Spinal cord (tissue), 10 donors: ENCODE measurements at places on chromosomes 13 and 19. TPM values are rescaled to one million over a fixed set of nuclear protein-coding genes. Genes with fewer than 3 reads are reported as not detected.

DNA sequence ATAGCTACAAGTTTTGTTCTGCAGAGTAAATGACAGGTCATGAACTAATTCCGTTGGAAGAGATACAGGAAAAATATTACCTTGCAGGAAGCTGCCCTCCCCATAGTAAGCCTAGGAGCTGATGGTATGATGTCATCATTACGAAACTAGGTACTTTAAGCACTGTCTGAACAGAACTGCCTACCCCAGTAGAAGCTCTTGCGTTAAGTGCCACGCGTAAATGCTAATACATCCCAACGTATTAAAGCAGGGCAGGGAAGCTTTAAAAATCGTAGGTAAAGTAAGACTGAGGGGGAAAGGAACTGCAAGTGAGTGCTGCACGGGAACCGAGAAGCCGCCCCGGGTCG, 572 bp downstream of the UGGT2 start:
- peak overlapping the region; percentile 57 for H3K27ac ChIP-seq
- H3K4me1 ChIP-seq: peaks cover 4% of the 10 kb centered on the region
- no peaks in the 10 kb centered on the region for H3K27me3 ChIP-seq
- H3K36me3 ChIP-seq: no peaks in the 10 kb centered on the region

DNA sequence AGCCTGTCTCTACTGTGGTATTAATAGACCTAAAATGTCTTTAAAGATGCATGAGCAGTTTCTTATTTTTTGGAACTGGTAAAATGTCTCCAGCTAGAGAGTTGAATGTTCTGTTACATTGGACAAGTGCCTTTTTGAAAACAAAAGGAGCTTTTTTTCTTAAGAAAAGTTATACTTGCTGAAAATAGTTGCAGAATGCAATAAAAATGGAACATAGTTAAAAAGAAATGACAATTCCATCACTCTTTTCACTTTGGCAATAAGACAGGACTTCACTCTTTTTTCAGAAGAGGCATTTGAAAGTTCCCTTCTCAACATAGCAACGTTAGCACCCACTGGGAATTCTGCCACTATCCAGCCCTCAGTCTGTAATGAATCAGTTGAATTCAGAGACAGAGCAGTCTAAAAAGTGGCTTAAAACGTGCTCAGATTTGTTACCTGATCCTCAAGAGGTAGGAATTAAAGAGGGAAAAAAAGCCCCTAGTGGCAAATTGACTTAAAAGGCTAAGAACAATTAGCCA, 10.1 kb downstream of the RGCC start:
- no peak overlapping the region for H3K4me3 ChIP-seq
- peak overlapping the region; percentile 36 for H3K27ac ChIP-seq
- peaks cover 27% of the 10 kb centered on the region for H3K4me1 ChIP-seq

GRCh38 chr19:29482855-29483640, 42.7 kb upstream of the VSTM2B start:
- no peak overlapping the region for H3K27ac ChIP-seq
- H3K4me1 ChIP-seq: peaks cover 3% of the 10 kb centered on the region
- H3K4me3 ChIP-seq: no peak overlapping the region

- no peaks in the 10 kb centered on the region for H3K27me3 ChIP-seq
- H3K27ac ChIP-seq: no peak overlapping the region
- peak overlapping the region; percentile 53 for H3K4me3 ChIP-seq
- peaks cover 18% of the 10 kb centered on the region for H3K36me3 ChIP-seq
Observed at GRCh38 chr19:3555653-3556422, 1.5 kb downstream of the MFSD12 start.

DNA sequence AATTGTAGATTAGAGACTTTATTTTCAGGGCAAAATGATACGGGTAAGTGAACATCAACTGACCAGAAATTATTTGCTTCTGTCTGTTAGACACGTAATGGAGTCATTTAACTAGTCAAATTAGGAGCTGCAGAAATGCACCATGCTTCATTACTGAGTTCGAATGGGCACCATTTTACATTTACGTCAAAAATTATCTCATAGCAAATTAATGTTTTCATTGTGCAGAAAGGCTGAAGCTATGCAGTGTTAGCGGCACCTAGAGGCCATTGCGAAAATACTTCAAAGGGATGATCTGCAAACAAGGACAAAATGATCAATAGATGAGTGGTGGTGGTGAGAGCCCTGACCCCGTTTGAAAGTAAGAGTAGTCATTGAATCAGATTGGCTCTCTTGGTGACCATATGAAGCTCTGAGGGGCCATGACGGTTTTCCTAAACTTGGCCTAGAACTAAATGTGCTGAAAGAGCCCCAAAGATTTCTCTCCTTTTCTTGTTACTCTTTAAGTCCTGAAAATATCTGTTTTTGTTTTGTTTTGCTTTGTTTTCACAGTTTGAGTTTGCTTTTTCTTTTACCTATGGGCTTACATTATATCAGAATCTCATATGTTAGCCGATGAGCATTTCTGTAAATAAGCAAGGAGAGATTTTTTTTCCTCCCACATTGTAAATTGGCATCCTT, 277.9 kb downstream of the ZNF536 start:
- DNase-seq: peak; percentile 73
- H3K4me1 ChIP-seq: peaks cover 16% of the 10 kb centered on the region
- no peak overlapping the region for H3K4me3 ChIP-seq
- H3K27me3 ChIP-seq: no peaks in the 10 kb centered on the region

GRCh38 chr13:77508959-77509620, 26.4 kb upstream of the SCEL start:
- no peaks in the 10 kb centered on the region for H3K27me3 ChIP-seq
- no peak overlapping the region for H3K4me3 ChIP-seq
- H3K27ac ChIP-seq: no peak overlapping the region
- no peaks in the 10 kb centered on the region for H3K4me1 ChIP-seq
- DNase-seq: no peak

DNA sequence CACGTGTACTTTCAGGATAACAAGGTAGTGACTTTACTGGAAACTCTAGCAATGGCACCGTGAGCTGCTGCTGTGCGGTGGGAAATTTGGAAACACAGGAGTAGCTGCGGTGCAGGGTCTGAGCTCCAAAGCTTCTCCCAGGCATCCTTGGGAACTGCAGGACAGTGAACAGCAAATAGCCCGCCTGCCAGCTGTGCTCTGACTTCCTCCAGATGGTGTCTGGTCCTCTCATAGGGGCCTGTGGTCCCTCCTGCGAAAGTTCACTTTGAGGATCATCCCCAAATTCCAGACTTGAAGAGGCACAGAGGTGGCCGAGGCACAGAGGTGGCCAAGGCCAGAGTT, 287.3 kb upstream of the MAB21L1 start:
- H3K27ac ChIP-seq: no peak overlapping the region
- H3K4me3 ChIP-seq: no peak overlapping the region
- DNase-seq: no peak
- no peaks in the 10 kb centered on the region for H3K27me3 ChIP-seq

DNA sequence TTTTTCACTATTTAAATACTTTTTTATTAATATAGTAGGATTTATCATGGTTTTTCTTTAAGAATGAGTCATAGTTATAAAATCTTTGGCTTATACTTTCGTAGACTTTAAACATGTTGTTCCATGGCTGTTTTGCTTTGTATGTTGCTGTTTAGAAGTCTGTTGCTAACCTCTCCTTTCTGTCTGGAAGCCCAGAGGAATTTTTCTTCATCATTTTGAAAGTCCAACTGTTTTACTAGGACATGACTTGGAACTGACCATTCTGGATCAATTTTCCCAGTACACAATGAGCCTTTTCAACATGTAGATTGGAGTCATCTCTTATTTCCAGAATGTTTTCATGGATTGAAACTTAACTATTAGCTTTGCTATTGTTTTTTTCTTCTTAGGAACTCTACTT, 7.9 kb downstream of the CAB39L start:
- DNase-seq: no peak
- peaks cover 3% of the 10 kb centered on the region for H3K36me3 ChIP-seq
- H3K27ac ChIP-seq: no peak overlapping the region
- no peak overlapping the region for H3K4me3 ChIP-seq

DNA sequence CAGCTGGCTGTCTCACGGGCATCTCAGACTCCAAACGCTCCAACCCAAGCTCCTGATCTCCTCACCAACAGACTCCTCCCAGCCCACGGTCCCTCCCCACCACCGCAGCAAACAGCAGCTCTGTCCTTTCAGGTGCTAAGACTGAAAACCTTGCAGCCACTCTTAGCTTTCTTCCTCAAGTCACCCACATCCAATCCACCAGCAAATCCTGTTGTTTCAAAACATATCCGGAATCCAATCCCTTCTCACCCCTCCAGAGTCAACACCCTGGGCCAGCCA, 20.8 kb downstream of the C19orf81 start:
- peaks cover 36% of the 10 kb centered on the region for H3K36me3 ChIP-seq
- peaks cover 7% of the 10 kb centered on the region for H3K4me1 ChIP-seq
- H3K27me3 ChIP-seq: peaks cover 25% of the 10 kb centered on the region
- no peak overlapping the region for H3K27ac ChIP-seq
- DNase-seq: no peak

DNA sequence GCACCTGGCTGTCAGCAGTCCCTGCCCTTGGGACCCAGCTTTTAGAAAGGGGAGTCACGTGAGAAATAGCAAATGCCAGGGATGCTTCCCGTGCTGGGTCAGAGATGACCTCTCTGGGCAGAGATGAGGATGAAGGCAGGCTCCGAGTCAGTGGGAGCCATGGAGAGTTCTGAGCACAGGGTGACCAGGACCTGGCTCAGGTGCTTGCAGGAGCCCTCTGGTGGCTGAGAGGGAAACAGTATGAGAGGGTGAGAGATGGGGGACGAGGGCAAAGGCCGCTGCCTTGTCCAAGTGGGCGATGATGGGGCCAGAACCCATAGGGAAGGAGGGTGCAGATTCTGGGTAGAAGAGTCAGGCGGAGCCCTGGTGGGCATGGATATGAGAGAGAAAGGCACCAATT, 15.8 kb downstream of the TMED1 start:
- no peaks in the 10 kb centered on the region for H3K27me3 ChIP-seq
- H3K4me1 ChIP-seq: peaks cover 11% of the 10 kb centered on the region
- no peak overlapping the region for H3K4me3 ChIP-seq
- H3K36me3 ChIP-seq: peaks cover 98% of the 10 kb centered on the region
- H3K27ac ChIP-seq: no peak overlapping the region
- DNase-seq: no peak

GRCh38 chr19:33296488-33296971, 5.8 kb downstream of the CEBPA start:
- no peak for DNase-seq
- H3K36me3 ChIP-seq: no peaks in the 10 kb centered on the region
- peaks cover 38% of the 10 kb centered on the region for H3K4me1 ChIP-seq
- peaks cover 38% of the 10 kb centered on the region for H3K27me3 ChIP-seq

- DNase-seq: no peak
- peaks cover 49% of the 10 kb centered on the region for H3K4me1 ChIP-seq
- H3K27ac ChIP-seq: no peak overlapping the region
- peaks cover 8% of the 10 kb centered on the region for H3K36me3 ChIP-seq
Observed at GRCh38 chr19:2306971-2307370, 983 bp downstream of the LINGO3 start.

GRCh38 chr19:50500060-50500752, 10.8 kb downstream of the JOSD2 start:
- peaks cover 8% of the 10 kb centered on the region for H3K27me3 ChIP-seq
- H3K4me1 ChIP-seq: peaks cover 35% of the 10 kb centered on the region
- DNase-seq: no peak
- no peak overlapping the region for H3K4me3 ChIP-seq
- no peak overlapping the region for H3K27ac ChIP-seq
- no peaks in the 10 kb centered on the region for H3K36me3 ChIP-seq

DNA sequence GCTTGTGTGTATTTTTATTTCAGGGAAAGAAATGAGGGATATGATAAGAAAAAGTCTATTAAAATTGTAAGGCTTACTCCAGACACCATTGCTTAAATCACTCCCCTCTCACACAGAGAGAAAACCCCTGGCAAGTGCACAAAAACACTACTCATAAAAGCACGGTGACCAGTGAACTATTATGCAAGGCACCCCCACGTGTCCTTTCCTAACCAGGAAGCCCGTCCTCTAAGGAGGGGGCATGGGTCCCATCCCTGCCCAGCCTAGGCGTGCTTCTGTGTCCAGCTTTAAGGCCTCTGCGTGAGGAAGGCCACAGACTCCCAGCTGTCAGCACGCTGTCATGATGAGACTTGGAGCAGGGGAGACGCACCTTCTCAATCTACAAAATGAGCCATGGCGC, 83.5 kb downstream of the SLC7A1 start:
- H3K36me3 ChIP-seq: peaks cover 51% of the 10 kb centered on the region
- no peak overlapping the region for H3K4me3 ChIP-seq
- peaks cover 48% of the 10 kb centered on the region for H3K4me1 ChIP-seq
- H3K27me3 ChIP-seq: no peaks in the 10 kb centered on the region

- no peaks in the 10 kb centered on the region for H3K27me3 ChIP-seq
- H3K4me3 ChIP-seq: no peak overlapping the region
- no peak for DNase-seq
- no peaks in the 10 kb centered on the region for H3K4me1 ChIP-seq
Observed at GRCh38 chr13:91323349-91323748, 24.1 kb upstream of the MIR17HG start.

DNA sequence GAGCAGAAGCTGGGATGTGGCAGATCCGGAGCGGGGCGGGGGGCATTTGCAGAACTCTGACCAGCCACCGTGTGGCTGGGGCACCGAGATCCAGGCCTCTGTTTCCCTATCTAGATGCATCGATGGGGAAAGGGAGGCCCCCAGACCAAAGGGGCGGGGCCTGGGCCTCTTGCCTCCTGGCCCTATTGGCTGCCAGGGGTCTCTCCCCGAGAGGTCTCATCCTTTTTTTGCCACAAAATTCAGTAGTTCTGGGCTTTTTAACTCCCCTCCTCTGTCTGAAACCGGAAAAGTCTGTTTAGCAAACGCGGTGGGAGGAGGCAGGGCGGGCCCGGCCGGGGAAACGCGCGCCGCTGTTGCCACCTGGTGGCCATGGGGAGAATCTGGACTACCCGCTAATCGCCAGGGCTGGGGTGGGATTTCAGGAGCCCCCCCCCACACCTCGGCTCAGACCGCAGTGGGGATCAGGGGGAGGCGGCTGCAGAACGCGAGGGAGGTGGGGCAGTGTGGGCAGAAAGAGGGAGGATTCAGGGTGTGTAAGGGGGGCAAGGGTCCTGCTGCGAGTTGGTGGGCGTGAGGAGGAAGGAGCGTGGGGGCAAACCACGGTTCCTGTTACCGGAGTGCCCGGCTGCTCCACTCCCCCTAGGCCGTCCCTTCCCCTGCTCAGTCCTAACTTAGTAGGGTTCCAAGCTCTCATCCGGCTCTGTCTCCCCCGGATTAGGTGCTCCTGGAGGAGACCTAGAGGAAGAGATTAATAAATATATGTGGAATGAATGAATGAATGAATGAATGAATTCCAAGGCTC, 28.3 kb downstream of the IL12RB1 start:
- peaks cover 6% of the 10 kb centered on the region for H3K27me3 ChIP-seq
- H3K27ac ChIP-seq: peak overlapping the region; percentile 45
- H3K4me3 ChIP-seq: peak overlapping the region; percentile 27
- no peak for DNase-seq

DNA sequence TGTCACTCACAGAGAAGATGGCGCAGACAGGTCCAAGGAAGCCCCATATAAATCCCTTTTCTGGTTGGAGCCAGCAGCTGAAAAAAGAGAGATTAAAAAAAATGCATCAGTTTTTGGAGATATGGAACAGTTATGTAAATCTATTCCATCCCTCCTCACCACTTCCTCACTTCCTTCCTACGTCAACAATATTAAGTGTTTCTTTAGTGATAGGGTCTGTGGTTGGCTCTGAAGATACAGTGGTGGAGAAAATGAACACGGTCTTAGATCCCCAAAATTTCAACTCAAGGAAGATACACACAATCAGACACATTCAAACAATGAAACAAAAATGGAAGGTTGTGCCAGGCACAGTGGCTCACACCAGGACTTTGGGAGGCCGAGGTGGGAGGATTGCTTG, 31.5 kb downstream of the ADGRE2 start:
- no peaks in the 10 kb centered on the region for H3K27me3 ChIP-seq
- H3K4me3 ChIP-seq: no peak overlapping the region
- no peaks in the 10 kb centered on the region for H3K4me1 ChIP-seq
- no peak overlapping the region for H3K27ac ChIP-seq

Gene UPK1A
- total RNA-seq: not detected

Gene LINGO3
- 0.94 TPM for total RNA-seq

Gene FEM1A
- total RNA-seq: 11.7 TPM

Gene ATP11A
- total RNA-seq: 24.7 TPM

Gene ZNF302
- total RNA-seq: 67.7 TPM

Gene GFY
- not detected for total RNA-seq

Gene PTGER1
- 0.11 TPM for total RNA-seq

Gene LNX2
- 12.0 TPM for total RNA-seq

Gene SYNE4
- total RNA-seq: 1.4 TPM
